Esophagus squamous epithelium (tissue), 5 donors: ENCODE measurements at places on chromosomes 6 and 20. TPM values are rescaled to one million over a fixed set of nuclear protein-coding genes. Genes with fewer than 3 reads are reported as not detected.
A peak's percentile ranks its signal among the peaks of the same experiment; 100 is the strongest.

- no peak for DNase-seq
Observed at GRCh38 chr20:41534170-41534569, 84.0 kb downstream of the CHD6 start.

The ADGRG6 gene
- 22.5 TPM for total RNA-seq

GRCh38 chr6:149392093-149392492 is 8.0 kb upstream of the SUMO4 start:
- DNase-seq, result no peak

The TTI1 gene
- total RNA-seq, result 10.8 TPM

The GNAS gene
- total RNA-seq, result 511 TPM

- no peak for DNase-seq
Observed at GRCh38 chr6:146267946-146268345, 239.1 kb downstream of the GRM1 start.

- no peak for DNase-seq
Observed at GRCh38 chr6:40585223-40585622, 1.9 kb downstream of the LRFN2 start.

The OPRM1 gene
- not detected for total RNA-seq

- no peak for DNase-seq
Observed at GRCh38 chr20:49615401-49616153, 47.6 kb upstream of the PTGIS start.

GRCh38 chr6:63797721-63798120 is 162.1 kb downstream of the PHF3 start:
- no peak for DNase-seq

DNA sequence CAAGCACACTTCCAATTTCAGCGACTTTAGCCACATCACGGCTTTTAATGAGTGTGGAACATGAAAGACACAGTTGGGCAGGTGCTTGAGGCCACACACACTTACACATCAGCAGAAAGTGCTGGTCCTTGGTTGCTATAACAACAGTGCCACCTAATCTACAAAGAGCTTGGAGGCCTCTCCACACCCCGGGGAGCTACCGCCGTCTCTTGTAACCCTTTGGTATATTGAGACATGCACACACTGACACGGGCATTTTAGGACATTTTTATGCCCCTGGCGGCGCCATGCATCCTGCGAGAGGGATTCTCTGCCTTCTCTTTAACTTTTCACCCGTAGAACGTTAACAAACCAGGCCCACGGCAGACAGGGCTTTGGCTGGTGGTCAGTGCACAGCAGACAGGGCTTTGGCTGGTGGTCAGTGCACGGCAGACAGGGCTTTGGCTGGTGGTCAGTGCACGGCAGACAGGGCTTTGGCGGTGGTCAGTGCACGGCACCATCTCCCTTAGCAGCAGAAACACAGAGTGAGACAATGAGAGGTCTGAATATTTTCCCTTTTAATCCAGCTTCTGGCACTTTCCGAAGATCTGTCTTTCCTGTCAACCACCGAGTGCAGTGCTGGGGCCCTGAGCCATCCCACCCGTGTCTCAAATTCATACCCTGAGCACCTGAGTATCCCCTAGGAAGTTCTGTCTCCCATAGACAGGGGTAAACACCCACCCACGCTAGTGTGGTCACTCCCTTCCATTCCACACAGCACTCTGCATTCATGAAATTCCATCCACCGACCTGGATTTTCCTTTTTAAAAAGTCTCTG is 116.6 kb upstream of the RPS6KA2 start:
- DNase-seq, result no peak

The MARCKS gene
- total RNA-seq, result 51.5 TPM

GRCh38 chr6:166589337-166589731 is 2.9 kb upstream of the RAMACL start:
- DNase-seq, result no peak

- no peak for DNase-seq
Observed at GRCh38 chr20:23094213-23094896, 8.2 kb upstream of the CD93 start.

DNA sequence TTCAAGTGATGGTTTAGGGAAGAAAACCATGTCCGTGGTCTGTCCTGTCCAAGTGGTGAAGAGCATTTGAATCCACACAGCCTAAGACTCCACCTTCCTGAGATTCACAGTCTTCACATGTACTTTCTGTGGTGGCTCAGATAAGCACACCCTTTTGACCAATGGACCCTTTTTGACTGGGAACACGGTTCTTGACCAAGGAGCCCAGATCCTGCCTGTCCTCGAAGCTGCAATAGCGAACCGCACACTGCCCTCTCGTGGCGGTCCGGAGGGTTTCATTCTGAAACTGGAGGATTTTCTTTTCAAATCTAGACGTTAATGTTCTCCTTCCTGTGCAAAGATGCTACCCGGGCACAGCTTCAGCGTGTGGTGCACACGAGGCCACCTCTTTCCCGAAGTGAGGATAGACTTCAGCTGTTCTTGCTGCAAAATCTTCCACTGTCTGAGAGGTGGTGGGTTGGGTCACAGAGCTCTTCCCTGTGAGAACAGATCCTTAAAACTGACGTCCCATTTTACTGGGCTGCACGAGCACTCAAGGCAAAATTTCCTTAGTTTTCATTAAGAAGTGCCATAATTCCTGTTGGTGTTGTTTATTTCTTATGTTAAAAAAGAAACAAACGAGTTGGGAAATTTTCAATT is 90.5 kb downstream of the SYNJ2 start:
- no peak for DNase-seq

GRCh38 chr6:92380803-92381601 is 1038.4 kb downstream of the EPHA7 start:
- DNase-seq, result no peak

GRCh38 chr6:155795173-155795796 is 339.6 kb upstream of the NOX3 start:
- no peak for DNase-seq

The LY86 gene
- 2.3 TPM for total RNA-seq

The SYNDIG1 gene
- not detected for total RNA-seq

GRCh38 chr6:68756454-68757375 is 121.6 kb downstream of the ADGRB3 start:
- DNase-seq, result no peak

- DNase-seq, result no peak
Observed at GRCh38 chr6:158497620-158498019, 62.3 kb upstream of the TMEM181 start.

DNA sequence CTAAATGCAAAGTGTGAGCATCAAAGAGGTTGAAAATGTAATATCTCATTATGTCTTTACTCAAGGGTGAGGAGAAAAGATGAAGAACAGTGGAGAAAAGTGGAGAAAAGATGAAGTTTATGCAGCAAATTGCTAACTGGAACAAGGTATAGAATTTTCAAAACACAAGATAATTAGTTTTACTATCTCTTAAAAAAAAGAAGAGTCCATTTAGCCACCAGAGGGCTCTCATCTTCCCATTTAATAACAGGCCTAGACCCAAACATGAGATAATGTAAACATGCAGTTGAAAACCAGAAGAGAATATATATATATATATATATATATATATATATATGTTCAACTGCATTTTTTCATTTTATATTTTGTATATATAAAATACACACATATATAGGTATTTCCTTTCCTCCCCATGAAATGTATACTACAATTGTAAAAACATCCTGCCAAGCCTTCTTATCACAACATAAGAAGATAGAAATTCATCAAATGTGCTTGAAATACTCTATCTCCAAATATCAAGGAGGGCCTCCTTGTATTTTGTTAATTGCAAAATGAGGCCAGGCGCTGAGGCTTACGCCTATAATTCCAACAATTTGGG is 78.4 kb downstream of the ADTRP start:
- DNase-seq, result no peak

DNA sequence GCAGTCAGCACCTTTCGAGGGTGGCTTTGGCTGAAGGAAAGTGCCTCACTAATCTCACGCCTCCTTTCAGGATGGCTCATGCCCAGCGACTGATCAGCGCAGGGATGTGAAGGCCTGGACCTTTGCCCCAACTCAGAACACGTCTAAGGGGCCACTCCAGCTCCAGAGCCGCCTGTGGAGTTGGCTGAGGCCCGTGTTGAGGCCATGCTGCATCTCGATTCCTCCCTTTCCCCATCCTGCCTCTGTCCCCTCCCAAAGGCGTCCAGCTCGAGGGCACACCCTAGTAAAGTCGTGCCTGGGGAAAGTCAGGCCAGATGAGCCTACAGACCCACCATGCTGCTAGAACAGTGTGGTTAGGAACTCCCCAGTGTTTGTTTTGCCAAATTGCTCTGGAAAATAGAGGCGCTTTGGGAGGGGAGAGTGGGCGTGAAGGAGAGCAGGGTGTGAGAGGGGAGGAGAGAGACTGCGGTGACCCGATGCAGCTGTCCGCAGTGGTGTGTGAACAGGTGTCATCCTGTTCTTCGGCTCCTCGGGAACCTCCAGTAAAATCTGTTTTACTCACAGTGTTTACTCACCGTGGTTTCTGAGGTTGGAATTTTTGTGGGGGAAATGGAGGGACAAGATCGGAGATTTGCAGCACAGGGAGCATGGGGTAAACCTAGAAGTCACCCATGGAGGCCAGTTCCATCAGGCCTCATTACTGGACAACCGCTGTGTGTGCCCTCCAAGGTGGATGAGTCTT is 85.0 kb upstream of the PMEPA1 start:
- DNase-seq, result no peak

- no peak for DNase-seq
Observed at GRCh38 chr6:154359161-154359574, 2.6 kb upstream of the IPCEF1 start.

The SGK2 gene
- total RNA-seq, result not detected

- no peak for DNase-seq
Observed at GRCh38 chr6:37134036-37134395, 35.9 kb upstream of the PIM1 start.

GRCh38 chr6:135128268-135128914 is 52.7 kb upstream of the MYB start:
- DNase-seq, result no peak

- DNase-seq, result no peak
Observed at GRCh38 chr20:1872459-1873097, 22.6 kb upstream of the SIRPA start.

- DNase-seq, result no peak
Observed at GRCh38 chr20:17836303-17836861, 132.2 kb downstream of the SNX5 start.

DNA sequence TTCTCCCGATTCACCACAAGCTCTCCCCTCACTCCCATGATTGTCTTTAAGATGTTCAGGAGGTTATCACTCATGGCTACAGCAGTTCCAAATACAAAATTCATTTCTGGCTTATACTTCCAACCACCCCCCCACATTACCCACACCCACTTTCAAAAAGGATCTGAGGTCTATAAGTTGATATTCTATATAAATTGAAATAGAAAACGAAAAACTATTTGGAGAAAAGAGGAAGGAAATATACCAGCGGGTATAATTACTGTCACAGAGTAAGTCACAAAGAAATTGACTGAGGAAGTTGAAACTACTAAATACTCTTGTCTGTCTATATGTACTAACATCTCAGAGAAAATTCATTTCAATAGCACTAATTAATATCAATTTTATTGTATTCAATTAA is 112.7 kb upstream of the TNFAIP3 start:
- DNase-seq, result no peak

- DNase-seq, result peak; percentile 42
Observed at GRCh38 chr6:29926413-29927274, 15.7 kb upstream of the HLA-A start.

- DNase-seq, result no peak
Observed at GRCh38 chr6:64256483-64256882, 620.9 kb downstream of the PHF3 start.
